ENCODE measurements at places on chromosomes 4 and X. TPM values are rescaled to one million over a fixed set of nuclear protein-coding genes. Genes with fewer than 3 reads are reported as not detected.
A peak's percentile ranks its signal among the peaks of the same experiment; 100 is the strongest.

DNA sequence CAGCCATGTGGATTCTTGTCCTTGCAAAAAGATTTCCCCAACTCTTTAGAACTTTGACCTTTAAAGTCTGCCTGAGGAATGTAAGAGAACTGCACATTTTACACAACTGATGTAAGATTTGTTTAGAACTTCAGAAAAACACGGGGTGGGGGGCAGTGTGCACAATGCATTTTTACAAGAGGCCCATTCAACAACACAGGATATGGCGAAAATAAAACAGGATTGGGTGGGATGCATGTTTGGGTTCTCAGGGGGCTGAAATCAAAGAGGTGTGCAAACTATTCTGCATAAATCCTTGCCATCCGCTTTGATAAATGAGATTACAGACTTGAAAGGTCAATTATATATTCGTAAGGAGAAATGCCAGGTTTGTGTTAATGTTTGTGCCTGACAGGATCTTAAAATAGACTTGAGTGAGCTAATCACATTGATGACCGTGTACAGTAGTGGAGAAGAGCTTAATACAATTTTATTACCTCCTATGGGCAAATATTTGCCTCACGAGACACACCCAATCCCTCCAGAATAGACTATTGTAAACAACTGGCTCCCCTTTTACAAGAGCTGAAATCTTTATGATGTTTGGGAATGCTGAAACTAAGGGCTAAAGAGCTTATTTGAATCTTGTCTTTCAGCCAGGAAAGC is 184.1 kb upstream of the LEF1 start:
- no peak for DNase-seq

DNA sequence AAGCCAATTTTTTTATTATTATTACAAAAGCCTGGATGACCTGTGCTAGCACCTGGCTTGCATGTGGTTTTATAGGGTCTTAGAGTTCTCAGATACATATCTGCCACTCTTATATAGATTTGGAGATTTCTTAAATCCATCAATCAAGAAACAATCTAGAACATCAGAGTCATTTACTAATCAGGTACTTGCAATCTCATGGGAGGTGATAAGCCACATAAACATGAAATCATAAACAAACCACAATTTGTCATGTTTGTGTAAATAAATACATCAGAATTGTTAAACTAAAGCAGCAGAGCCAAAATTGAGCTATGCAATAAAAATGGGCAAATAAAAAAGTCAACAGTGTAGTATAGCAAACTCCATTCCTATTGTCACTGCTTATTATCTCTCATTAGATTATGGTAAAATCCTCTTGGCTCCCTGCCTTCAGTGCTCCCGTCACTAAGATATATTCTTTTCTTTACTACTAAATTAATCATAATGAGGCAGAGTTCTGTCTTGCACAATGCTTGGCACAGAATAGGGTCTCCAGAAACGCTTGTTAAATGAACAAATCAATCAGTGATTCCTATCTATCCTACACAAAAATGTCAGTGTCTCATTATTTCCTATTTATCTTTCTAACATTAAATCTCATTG is 108.7 kb upstream of the TTC29 start:
- DNase-seq = no peak

GRCh38 chr4:89071311-89071710 is 14.3 kb upstream of the FAM13A start:
- no peak for DNase-seq

- peak; percentile 43 for DNase-seq
Observed at GRCh38 chrX:154436983-154437752, at the start of gene GDI1. GDI1 (plus strand) TSS chrX:154437154; CDS start chrX:154437255, 101 bp downstream.

GRCh38 chr4:5120468-5120867 is 69.2 kb downstream of the STK32B start:
- DNase-seq = no peak

DNA sequence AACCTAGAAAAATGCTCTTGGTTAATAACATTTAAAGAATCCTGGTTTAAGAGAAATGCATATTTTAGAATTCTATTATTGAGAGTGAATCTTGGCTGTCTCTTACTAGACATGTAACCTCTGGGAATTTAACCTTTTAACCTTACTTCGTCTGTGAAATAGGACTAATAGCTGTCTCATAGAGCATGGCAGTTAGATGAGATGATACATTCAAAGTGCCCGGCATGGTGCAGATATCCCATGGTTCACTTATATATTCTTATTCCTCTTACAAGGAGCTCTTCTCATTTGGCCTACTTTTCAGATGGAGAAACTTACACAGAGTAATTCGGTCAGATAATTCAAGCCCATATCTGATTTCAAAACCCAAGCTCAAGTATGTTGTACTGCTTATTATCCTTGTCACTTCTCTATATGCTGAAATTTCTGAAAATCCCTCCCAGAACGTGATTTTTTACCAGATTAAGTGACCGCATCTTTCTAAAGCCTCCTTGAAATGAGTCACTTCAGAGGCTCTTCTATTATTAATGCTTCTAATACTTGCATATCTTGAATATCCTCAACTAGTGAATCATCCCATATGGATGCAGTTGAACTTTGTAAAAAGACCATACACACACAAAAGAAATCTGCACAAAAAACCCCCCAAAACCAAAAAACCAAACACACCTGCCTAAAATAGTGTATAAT is 4.9 kb downstream of the CDKN2AIP start:
- no peak for DNase-seq

DNA sequence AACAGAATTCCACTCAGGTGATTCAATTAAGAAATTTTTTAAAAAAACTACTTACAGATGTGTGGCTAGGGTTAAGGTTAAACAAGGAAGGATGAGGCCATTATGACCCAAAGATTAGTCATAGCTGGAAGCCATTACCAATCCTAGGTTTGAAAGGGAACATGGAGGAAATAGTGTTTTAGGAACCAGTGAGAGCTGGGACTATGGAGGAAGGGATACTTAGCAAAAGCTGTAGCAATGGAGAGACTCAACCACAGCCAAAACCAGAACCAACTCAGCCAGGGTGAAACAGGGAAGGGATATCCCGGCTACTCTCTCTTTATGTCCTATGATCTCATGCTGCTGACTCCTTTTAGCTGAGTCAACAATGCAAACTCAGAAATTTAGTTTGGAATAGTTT is 148.6 kb upstream of the CNKSR2 start:
- DNase-seq = no peak

DNA sequence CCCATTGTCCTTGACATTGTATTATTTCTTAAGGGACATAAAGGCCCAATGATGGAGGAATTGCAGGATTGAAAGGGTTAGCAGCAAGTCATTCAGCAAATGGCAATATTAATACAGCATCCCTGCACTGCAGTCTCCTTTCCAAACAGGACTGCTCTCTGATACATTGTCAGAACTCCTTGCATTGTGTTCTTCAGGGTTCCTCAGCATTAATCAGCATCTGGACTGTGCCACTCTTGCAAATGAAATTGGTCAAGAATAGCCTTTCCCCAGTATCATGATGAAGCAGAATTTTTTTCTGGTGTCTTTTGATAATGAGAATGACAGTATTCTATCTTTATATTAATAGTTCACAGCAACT is 272.6 kb upstream of the HAND2 start:
- DNase-seq = no peak

DNA sequence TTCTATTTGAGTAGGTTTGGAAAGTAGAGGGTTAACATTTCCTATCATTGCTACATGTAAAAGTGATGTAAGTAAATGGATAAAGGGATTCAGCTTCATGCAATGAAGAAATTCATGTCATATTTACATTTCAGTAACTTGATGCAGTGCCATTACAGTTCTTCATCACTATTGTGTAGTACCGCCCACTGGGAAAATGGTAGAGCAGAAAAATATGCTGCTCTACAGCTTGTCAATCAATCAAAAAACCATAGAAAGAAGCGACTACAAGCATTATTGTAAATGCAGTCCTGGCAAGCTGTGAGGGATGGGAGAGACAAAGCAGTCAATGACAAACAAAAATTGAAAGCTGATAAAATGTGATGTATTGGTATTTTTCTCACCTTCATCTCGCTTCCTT is 1597.9 kb downstream of the RPA4 start:
- no peak for DNase-seq

DNA sequence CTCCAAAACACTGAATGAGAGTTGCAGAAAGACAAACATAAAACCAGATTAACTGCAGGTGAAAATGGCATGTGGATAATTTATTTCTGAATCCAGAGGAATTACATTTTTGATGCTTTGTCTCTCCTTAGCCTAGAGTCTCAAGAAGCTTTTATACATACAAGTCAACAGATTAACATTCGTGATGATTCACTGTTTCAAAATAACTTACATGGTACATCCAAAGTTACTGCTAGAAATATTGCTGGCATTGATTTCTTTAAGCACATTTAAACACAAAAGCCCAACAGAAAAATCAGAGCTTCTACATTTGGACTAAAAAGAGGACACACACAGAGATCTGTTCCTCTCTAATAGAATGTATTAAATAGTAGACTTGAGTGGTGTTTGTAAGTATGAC is 105.6 kb downstream of the AMELX start:
- DNase-seq = no peak

- no peak for DNase-seq
Observed at GRCh38 chrX:105038672-105039328, 181.7 kb downstream of the TEX13A start.

GRCh38 chrX:142327182-142327581 is 122.1 kb upstream of the MAGEC2 start:
- DNase-seq = no peak

- no peak for DNase-seq
Observed at GRCh38 chrX:11886745-11887144, 128.7 kb downstream of the MSL3 start.

DNA sequence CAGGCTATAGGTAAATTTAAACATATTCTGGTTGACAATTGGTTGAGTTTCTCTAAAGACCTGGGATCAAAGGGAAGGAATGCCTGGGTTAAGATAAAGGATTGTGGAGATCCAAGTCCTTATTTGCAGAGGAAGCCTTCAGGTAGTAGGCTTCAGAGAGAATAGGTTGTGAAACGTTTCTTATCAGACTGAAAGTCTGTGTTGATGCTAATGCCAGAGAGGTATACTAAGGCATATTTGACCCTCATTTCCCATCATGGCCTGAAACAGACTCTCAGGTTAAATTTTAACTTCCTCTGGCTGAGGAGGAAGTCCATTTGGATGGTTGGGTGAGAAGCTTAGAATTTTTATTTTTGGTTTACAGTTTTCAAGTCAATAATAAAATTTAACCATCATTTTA is 48.1 kb downstream of the UGT2A2 start:
- no peak for DNase-seq

GRCh38 chrX:31240982-31241381 is 169.1 kb upstream of the FTHL17 start:
- DNase-seq = no peak

- DNase-seq = no peak
Observed at GRCh38 chrX:18640686-18641085, 31.2 kb downstream of the RS1 start.

DNA sequence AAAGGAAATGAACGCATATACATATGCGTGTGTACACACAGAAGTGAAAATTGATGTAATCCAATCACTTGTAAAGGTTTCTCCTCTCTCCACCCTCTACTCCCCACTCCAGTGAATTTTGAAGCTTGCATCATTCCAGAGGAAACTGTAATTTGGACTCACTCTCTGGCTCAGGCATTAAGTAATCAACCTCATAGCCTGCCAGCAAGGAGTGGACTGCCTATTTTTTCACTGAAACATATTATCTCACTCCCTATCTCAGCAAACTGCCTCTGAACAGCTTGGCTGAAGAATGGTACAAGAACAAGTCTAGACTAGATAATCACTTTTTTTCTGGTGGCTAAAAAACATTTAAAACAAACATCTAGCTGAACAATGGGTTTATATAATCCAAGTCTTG is 124.2 kb downstream of the C4orf51 start:
- DNase-seq = no peak

DNA sequence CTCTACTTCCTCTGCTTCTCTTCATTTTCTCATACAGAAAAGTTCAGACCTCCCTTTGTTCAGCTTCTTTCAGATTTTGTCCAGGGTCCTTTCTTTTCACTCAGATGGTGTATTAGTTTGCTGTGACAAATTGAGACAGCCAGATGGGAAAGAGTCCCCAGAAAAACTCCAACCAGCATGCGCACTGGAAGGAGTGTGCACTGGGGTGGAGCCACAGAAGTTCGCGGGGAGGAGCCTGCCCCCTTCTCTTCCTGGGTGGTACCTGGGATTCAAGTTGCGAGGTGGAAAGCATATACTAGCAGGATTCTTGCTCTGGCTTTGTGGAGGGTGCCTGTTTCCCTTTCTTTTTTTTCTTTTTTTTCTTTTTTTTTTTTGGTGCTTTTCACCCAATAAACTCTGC is 51.6 kb downstream of the SMIM20 start:
- DNase-seq = no peak

DNA sequence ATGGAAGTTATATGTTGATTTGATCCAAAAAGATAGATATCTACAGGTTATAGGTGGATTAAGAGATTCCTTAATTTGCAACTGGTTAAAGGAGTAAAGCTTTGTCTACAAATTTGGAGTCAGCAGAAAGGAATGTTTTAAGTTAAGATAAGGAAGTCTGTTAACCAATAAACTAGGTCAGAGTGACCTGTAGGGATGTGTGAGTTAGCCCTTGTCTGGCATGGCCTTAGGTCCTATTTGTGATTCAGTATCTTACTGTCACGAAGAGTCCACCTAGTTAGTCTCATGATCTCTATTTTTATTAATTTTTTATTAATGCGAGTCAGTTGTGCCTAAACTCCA is 230.8 kb downstream of the INPP4B start:
- no peak for DNase-seq

DNA sequence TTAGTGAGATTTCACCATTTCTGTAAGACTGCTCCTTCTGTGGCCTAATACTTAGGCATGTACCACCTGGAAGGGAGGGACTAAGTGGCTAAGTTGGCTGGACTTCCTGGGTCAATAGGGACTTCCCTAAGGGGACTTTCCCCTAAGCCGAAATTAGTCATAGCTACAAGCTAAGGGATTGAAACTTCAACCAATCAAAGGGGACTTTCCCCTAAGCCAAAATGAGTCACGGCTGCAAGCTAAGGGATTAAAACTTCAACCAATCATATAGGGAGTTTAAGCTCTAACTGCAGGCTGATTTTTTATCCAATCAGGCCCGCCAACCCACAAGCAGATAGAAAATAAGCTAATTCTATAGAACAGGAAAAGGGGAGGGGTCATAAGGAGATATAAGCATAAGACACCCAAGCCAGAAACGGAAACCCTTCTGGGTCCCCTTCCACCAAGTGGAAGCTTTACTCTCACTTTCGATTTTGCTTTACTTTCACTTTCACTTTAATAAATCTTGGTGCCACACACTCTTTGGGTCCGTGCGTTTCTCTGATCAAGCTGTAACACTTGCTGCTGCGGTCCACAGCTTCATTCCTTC is 382.8 kb downstream of the KLHL4 start:
- DNase-seq = no peak

TMEM131L gene
- 13.8 TPM for polyA plus RNA-seq

GPR119 gene
- not detected for polyA plus RNA-seq

REPS2 gene
- polyA plus RNA-seq = not detected

TCEAL9 gene
- 5.2 TPM for polyA plus RNA-seq

FTSJ1 gene
- 63.4 TPM for polyA plus RNA-seq

SPANXC gene
- not detected for polyA plus RNA-seq

ATP1B4 gene
- polyA plus RNA-seq = not detected

TSPAN7 gene
- 1.5 TPM for polyA plus RNA-seq

SAGE1 gene
- not detected for polyA plus RNA-seq

USP53 gene
- 23.5 TPM for polyA plus RNA-seq

GDPD2 gene
- polyA plus RNA-seq = not detected
